ENCODE measurements at places on chromosomes 11 and 22.

DNA sequence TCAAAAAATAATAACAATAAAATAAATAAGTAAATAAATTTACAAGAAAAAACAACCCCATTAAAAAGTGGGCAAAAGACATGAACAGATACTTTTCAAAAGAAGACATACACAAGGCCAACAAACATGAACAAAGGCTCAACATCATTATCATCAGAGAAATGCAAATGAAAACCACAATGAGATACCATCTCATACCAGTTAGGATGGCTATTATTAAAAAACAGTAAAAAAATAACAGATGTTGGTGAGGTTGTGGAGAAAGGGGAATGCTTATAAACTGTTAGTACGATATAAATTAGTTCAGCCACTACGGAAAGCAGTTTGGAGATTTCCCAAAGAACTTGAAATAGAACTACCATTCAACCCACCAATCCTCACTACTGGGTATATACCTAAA, 44.6 kb downstream of the PRCP start:
- DNase-seq, result no peak

- DNase-seq, result no peak
Measured at GRCh38 chr11:65498042-65498726, 661 bp upstream of the MALAT1 start.

- no peak for DNase-seq
Measured at GRCh38 chr22:22866381-22867111, 21.1 kb upstream of the IGLL5 start.

GRCh38 chr22:17972385-17973191, 51.8 kb downstream of the MICAL3 start:
- DNase-seq, result no peak

DNA sequence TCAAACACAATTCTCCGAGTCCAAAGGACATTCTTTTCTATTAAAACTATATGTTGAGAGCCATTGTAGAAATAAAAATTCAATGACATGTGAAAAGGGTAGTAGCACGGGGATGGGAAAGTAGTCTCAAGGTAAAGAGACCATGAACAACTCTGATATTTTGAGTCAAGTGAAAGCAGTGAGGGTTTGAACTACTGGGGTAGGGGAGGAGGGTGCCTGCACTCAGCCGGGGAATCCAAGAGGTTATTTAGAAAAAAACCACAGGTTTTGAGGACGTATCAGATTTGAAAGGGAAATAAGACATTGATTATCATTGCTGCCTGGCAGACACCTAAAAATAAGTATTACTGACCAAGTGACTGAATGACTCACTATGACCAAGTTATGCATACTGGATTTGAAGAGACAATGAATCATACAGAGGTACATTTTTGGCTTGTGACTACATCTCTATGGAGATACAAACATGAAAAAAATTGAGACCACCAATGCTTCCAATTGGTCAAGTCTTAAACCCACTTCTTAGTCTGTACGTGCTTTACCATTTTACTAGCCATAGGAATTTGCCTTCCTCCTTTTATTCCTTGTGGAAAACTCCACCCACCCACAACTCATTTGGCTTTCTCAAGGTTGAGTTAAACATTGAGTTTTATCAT, 2.2 kb upstream of the OR52H1 start:
- no peak for DNase-seq

DNA sequence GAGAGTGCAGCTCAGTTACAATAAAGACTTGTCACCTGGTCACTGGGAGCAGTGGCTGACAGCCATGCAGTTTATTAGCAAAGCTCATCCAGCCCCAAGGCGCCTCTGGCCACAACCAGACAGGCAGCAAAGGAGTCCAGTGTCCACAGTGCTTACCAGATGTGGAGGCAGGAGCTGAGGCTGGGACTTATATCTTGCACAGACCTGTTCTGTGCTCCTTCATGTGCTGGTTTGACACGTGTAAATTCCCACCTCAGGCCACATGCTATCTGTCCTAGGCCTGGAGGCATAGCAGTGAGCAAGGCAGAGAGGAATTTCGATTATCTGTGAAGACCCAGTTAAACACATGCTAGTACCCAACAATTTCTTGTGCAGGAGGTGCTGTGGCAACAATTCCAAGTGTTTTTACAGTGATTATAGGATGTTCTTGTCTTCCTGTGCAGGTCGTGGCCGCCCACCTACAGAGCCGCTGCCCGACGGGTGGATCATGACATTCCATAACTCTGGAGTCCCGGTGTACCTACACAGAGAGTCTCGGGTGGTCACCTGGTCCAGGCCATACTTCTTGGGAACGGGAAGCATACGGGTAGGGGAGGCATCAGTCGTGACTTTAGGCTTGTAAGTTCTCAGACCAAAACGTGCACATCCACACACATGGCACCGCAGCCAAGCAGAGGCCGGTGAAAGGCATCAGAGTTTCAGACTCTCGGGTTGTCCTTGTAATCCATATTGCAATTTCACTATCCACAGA, 9.4 kb downstream of the DGCR8 start:
- no peak for DNase-seq

DNA sequence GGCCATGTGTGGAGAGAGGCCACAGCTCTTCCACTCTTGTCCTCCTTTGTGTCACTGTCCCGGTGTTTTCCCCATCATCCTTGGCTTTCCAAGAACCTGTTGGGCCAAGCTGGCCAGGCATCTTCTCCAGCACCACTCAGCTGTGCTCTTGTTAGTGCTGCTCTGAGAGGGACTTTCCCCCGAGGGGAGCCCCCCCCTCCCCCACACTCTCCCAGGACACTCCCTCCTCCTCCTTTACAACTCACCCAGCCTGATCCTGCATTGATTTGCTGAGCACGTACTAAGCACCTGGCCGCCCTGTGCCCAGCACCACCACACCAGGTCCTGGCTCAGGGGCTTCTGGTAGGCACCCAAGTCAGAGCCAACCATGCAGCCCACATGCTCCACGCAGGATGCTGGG, 13.2 kb downstream of the TP53AIP1 start:
- DNase-seq, result no peak

GRCh38 chr22:42814215-42814614, 42.9 kb downstream of the ARFGAP3 start:
- DNase-seq, result no peak

- no peak for DNase-seq
Measured at GRCh38 chr22:47275605-47276449, 513.4 kb downstream of the TBC1D22A start.

DNA sequence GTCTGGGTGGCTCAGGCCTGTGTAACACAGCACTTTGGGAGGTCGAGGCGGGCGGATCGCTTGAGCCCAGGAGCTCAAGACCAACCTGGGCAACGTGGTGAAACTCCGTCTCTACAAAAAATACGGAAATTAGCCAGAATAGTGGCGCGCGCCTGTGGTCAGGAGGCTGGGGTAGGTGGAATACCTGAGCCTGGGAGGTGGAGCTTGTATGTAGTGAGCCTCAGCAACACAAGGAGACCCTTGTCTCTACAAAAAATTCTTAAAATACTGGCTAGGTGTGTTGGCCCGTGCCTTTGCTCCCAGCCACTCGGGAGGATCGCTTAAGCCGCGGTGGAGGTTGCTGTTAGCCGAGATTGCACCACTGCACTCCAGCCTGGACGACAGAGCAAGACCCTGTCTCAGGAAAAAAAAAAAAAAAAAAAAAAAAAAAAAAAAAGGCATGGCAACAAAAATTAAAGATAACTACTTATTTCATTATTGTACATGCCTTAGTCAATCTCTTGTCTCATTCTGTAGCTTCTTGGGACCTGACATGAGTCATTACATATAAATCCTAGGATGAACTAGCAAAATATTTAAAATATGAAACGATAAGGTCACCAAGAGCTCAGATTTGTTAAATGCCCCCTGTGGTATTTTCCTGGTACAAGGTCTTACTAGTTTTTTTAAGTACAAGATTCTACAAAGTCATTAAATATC, 1.1 kb downstream of the TAF1D start:
- no peak for DNase-seq

GRCh38 chr22:49446145-49446758, 381.4 kb downstream of the BRD1 start:
- no peak for DNase-seq

GRCh38 chr11:69210310-69211035, 54.7 kb downstream of the SMIM38 start:
- no peak for DNase-seq

DNA sequence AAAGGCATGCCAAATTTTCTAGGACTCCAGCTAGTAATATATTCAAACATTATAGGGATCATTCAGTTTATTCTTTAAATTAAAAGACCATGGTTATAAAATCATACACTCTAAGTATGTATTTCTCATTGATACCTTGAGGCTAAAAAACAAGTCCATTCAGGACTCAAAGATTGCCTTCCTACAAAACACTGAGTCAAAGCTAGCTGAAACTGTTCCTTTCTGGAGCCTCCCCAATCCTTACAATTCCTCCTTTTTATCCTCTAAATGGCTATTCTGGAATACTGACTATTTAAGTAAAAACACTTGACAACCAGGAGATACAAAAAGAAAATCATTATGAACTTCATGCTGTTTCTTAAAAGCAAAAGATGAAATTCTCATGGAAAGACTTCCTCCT, 4.9 kb upstream of the TTLL12 start:
- no peak for DNase-seq

DNA sequence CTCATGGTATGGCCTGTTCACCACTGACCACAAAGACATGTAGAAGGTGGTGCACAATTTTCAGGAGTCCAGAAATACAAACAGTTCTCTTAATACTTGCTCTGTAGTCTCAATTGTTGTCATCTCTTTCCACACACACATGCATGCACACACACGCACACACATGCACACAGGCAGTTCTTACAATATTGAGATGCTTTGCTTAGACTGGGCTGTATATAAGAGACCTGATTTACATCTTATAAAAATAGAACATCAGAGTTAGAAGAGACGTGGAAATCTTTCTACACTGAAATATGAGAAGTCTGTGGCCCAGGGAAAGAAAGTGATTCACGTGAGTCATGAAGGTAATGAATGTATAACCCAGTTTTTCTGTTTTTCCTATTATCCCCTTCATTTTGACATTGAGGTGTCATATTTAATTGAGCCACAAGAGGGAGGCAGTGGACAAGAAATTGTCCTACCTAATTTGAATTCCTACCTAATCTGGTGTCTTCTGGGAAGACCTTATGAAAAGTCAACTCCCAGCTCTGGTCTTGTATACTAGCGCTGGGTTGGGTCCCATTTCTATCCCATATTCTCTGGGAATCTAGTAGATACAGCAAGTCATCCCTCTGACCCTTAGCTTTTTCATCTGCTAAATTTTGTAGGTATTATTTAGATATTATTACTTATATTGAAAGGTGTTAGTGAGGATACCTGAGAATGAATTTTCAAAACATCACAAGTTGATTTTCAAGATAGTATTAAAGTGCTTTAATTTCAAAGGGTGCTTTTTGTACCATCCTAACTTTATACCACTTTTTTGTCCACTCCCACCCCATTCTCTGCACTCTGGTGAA, 14.9 kb upstream of the MS4A4A start:
- peak; percentile 12 for DNase-seq

GRCh38 chr11:13110929-13111812, 102.1 kb downstream of the RASSF10 start:
- no peak for DNase-seq

DNA sequence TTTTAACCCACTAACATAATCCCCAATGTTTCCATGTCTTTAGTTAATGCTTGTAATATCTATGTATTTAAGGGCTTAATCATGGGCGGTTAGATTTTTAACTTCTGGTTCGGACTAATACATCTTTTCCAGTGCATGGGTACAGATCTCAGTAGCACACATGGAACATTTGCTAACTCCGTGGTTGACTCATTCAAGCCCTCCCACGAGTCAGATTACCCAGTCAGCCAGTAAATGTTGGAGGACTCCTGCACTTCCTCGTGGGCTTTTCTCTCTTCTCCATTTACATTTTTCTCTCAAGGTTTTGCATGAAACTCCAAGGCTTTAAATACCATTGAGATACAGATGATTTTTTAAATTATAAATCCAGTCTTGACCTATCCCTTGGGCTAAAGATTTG, 313.9 kb downstream of the ST3GAL4 start:
- no peak for DNase-seq

DNA sequence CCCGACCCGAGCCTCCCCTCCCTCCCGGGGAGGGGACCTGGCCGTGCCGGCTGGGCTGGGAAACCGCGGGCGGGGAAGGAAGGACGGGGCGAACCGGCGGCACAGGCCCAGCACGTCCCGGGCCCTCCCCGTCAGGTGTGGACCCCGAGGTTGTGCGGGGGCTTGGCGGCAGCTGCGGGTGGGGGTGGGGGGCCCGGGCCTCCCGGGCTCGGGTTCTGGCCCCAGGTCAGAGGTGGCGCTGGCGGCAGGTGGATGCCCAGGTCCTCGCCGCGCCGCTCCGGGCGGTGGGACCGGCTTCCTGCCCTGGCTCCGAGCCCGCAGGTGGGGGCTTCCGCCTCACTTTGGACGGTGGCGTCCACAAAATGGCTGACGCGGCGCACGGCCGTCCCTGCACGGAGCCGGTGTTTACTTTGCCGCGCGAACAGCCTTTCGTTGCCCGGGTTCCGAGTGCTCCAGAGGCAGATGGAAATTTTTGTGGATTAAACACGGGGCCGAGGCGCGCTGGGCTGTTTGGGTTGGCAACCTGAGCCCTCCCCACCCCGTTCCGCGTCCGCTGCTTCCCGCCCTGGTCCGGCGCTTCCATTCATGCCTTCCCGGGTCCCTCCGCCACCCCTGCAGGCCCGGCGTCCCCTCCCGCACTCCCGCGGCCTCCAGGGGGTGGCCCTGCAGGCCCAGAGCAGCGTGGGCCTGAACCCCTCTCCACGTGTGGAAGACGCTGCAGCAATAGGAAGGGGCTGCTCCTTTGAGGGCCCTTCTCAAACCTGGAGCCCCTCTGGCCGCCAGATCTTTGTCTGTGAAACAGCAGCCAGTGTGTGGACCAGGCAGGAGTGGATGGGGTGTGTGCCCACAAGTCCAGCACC, 92.0 kb upstream of the KCNQ1OT1 start:
- no peak for DNase-seq

GRCh38 chr22:48612077-48612995, 1215.3 kb downstream of the BRD1 start:
- no peak for DNase-seq

DNA sequence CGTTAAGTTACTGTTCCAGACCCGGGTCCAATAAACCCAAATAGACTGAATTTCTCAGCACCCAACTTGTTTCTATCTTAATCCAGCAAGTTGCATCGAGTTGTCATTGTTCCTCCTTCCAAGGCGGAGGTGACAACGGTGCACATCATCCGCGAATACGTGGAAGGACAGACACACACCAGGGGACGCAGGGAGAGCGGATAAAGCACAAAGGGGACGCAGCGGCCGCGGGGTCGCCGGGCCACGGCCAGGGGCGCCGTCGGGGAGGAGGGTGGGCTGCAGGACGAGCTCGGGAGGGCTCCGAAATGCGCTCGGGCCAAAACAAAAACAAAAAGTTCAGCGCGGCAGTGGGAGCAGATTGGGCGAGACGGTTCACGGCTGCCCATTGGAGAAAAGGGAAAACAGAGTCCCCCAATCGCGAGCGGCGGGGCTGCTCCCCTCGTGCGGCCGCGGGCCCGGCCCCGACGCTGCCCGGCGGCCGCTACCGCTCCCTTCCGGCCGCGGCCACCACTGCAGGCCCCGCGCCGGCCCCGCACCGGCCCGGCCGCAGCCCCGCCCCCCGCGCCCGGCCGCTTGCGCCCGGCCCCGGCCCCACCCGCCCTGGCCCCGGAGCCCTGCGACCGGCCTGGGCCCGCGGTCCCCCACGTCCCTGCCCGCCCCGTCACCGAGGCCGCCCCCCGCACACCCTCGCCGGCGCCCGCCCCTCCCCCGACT, 518 bp downstream of the KMT5B start:
- DNase-seq, result peak; percentile 83

All from GM19239 (cell line).